ENCODE measurements at places on chromosomes 1 and 21.

DNA sequence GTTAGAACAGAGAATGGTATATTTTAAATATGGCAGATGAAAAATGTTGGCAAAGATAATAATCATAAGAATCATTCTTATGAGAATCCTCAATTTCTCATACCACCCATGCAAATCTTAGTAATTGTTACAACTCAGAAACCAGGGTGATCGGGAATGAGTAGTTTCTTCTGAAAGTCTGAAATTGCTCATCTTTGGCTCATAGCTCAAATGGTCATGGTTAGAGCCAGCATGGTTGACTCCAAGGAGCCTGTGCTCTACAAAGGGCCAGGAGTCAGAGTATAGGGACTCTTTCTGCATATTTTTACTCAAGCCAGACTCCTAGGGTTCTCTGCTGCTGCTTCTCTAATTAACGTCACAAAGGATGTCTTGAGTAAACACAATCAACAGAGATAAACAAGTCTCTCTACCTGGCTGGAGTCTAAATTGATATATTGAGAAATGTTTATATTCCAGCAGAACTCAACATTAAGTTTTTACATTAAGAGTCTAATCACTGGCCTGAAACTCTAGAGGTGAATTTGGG lies 1.9 kb upstream of the ETV3 start:
- DNase-seq = peak; percentile 15

GRCh38 chr1:90724361-90724760 lies 7.3 kb upstream of the BARHL2 start:
- no peak for DNase-seq

DNA sequence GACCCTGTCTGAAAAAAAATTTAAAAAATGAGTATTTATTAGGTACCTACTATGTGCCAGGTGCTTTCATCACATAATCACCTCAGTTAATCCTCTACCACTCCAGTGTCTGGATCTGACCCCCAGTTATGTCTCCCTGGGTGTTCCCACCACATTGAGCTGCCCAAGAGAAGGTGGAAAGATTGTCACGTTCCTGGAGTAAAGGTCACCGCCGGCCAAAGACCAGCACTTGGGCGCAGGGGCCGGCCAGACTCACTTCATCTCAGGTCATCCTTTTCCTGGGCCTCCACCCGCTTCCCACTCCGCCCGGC lies 714 bp downstream of the PYCR2 start:
- no peak for DNase-seq

- DNase-seq = peak; percentile 44
These were observed 437.8 kb downstream of the PTBP2 start for GRCh38 chr1:97159342-97159741.

GRCh38 chr1:87821335-87821697 lies 492.6 kb downstream of the LMO4 start:
- no peak for DNase-seq

DNA sequence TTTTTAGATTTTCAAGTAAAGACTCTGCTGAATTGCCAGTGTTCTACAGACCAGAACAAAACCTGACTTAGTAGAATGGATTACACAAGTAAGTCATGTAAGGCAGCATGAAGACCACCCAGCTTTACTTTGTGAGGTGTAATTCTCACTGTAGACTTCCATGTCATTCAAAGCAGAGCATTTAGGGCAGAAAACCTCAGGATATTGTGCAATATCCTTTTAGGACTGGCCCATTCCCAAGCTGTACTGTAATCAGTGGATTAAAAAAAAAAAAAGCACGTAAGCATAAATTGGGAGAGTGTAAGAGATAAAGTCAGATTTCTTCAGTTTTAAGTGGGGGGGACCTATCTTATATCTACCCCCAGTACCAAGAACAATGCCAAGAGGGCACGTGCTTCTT lies 380.5 kb upstream of the PRMT6 start:
- DNase-seq = no peak

GRCh38 chr1:9797049-9797448 lies 26.7 kb downstream of the CLSTN1 start:
- no peak for DNase-seq

DNA sequence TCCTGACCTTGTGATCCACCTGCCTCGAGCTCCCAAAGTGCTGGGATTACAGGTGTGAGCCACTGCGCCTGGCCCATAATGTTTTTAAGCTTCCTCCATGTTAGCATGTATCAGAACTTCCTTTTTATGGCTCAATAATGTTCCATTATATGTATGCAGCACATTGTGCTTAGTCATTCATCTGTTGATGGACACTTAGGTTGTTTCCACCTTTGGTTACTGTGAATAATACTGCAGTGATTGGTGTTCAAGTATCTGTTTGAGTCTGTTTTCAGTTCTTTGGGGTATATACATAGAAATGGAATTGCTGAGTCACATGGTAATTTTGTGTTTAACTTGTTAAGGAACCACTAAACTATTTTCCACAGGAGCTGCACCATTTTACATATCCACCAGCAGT lies 17.7 kb downstream of the CMPK1 start:
- peak; percentile 7 for DNase-seq

DNA sequence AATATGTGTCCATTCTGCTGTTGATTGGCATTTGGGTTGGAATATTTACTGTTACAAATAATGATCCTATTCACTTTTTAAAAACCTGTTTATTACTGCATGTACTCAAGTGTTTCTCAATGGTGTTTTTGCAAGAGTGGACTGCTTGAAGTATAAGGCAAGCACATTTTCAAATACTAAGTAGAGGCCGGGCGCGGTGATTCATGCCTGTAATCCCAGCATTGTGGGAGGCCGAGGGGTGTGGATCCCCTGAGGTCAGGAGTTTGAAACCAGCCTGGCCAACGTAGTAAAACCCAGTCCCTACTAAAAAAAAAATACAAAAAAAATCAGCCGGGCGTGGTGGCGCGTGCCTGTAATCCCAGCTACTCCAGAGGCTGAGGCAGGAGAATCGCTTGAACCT lies 276.9 kb upstream of the ADGRL4 start:
- no peak for DNase-seq

GRCh38 chr21:46634427-46634826 lies 1.0 kb upstream of the PRMT2 start:
- no peak for DNase-seq

GRCh38 chr21:43632373-43632905 lies 26.8 kb downstream of the HSF2BP start:
- DNase-seq = no peak

DNA sequence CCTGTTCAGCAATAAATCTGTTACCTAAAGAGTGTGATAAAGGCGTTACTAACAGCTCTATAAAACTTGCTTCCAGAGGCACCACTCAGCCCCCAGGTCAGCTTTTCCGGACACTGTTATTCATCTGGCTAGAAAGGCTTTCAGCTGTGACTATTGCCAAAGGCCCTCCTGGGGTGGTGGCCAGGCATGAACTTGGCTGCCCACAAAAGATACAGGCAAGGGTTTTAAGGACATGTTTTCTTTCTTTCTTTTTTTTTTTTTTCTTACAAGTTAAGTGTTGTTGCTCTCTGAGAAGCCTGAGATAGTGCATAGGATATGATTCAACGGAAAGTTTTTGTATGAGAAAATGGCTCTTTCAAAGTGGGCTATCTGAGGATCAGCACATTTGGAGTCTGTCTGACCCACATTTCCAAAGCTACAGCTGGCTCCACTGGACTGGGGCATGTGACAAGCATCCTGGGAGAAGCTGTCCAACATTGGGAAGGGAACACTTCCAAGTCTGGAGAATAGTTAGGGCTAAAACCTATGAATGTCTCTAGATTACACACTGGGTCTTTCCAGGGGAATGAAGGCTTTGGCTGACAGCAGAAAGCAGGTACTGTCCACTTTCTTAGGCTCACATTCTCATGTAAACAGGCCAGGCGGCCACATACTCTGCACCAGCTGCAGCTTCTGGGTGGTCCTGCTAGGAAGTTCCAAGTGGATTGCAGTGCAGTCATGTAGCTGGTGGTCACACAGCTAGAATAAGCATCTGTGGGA lies 639.7 kb downstream of the LMO4 start:
- no peak for DNase-seq

DNA sequence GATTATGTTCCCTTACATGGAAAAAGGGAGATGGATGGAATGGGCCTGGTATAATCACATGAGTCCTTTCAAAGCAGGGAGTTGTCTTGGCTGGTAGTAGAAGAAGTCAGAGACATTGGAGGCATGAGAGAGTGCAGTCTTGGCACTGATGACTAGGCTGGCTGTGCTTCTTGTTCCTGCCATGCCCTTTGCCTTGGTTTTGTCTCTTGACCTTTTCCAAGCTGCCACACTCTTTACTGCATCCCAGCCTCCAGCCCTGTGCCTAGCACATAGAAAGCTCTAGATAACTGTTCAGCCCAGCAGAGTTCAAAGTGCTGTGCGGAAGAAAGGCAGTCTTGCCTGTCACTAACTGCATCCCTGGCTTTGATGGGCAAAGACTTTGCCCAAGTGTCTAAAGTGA lies 412.6 kb downstream of the PRDM2 start:
- DNase-seq = no peak

DNA sequence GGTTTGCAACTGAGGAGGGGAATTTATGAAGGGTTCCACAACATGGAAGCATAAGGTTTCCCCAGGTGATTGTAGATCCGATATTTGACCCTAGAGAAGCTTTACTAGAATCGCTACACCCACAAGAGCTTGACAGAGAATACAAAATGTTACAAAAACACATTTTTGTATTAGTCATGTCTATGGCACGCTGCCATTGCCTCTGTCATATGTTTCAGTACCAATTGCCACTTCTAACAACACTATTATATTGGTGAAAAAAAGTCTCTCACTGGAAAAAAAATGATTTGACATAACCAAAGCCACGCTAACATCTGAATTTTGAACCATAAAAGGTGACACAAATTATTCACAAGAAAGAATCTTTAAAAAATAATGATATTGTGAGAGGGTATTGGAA lies 214.5 kb downstream of the KCNT2 start:
- no peak for DNase-seq

DNA sequence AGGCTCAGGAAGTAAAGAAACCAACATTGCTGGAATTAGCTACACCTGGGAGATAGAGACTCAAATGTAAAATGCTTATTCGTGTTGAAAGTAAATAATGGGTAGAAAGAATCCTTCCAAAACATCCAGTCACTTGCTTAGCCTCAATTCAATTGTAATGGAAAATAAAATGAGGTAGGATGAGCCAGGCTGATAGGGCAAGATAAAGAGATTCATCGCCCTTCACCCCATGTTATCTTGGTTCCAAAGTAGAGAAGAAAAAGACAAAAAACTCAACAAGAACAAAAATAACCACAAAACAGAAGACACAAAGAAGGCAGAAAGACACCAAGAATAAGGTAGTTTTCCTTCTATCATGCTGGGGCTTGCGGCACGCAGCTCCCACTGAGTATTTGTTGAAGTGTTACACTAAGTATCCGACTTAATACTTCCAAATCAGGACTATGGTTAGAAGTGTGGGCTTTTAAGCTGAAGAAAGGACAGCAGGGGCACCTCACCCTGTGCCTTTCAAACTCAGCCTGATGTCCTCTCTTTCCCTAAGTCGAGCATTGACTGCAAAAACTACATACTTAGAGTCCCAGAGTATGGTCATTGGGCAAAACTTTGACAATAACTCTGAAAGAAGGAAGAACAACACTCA lies 202.1 kb downstream of the VAV3 start:
- no peak for DNase-seq

- DNase-seq = no peak
These were observed 45.1 kb downstream of the LUZP1 start for GRCh38 chr1:23123528-23123927.

GRCh38 chr1:87720561-87720960 lies 391.9 kb downstream of the LMO4 start:
- no peak for DNase-seq

DNA sequence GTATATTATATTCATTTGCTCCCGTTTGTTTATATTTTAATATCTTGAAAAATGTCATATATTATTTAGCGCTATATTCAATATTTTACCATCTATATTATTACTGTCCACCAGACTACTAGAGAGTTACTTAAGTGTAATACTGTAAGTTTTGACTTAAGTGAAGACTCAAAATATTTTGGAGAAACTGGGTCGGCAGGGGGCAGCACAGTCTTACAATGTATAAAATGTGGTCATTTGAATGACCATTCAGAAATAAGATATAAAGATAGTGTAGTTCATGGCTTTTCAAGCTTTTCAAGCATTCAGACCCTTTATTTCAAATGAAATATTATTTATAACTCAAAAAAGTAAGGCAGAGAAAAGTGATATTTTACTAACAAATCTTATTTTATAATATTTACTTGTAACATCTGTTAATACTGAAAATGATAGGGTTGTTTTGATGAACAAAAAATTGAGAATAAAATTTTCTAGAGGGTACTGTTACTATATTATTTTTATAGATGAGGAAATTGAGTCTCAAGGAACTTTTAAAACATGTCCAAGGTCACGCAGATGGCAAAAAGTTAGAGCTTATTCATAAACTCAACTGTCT lies 89.0 kb upstream of the SERTAD4 start:
- DNase-seq = peak; percentile 62

DNA sequence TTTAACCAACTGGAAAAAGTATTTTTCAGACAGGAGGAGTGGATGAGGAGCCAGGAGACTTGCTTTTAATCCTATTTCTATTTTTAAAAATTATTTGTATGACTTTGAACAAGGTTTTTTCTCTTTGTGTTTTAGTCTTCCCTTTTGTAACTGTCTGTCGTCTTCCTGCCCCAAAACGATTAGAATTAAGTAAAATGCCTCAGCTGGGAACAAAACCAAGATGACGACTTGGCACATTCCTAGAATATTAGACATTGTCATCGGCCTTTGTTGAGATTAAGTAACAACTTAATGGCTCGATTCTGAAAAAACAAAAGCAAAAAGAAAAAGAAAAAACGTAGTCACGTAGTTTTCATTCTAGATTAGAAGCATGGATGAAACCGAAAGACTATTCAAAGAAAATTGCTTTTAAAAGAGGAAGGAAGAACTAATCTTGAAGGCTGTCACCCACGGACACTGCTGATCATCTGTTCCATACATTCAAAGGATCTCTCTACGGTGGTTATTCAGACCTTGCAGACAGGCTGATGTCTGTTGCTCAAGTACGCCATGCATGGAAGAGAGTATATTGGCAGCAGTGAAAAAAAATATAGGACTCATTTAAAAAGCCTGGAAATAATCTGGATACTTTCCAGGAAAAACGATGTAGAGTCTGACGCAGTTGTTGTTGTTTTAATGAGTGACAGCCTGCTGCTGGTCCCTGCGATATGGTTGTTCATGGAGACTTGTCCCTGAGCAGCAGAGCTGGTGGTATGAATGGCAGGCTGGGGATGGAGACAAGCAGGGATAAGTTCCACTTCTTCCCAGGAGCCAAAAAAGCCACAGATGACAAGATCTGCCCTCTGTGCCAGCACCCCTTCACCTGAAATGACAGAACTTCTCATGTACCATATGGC lies 16.8 kb downstream of the GNG4 start:
- peak; percentile 84 for DNase-seq

- DNase-seq = peak; percentile 58
These were observed 31.1 kb upstream of the UAP1 start for GRCh38 chr1:162530307-162530987.

GRCh38 chr21:35587841-35588380 lies 472.4 kb downstream of the SETD4 start:
- DNase-seq = no peak

DNA sequence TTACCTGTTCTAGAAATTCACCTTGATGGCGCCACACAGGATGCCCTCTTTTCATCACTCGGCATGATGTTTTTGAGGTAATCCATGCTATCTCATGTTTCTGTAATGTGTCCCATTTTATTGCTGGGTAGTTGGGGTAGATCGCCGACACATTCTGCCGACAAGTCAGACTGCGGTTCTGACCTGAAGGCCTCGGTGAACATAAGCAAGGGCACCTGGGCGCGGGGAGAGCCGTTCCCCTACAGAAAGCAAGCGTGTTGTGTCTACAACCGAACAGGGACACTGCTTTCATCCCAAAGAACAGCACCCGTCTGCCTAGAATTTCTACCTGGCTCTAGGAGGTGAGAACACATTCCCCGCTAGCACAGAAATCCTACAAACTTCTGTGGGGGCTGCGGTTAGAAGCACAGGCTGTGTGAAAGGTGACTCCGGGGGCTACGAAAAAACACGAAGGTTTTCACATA lies 149.2 kb downstream of the PPIAL4G start:
- no peak for DNase-seq
